ENCODE measurements at places on chromosomes 13 and 19. TPM values are rescaled to one million over a fixed set of nuclear protein-coding genes. Genes with fewer than 3 reads are reported as not detected.

Gene HPN
- 0.31 TPM for total RNA-seq

Gene PROZ
- total RNA-seq: not detected

Gene CNN1
- total RNA-seq: 236 TPM

Gene GZMM
- total RNA-seq: 0.70 TPM

Gene ATXN8OS
- total RNA-seq: not detected

Gene CALR3
- not detected for total RNA-seq

Gene CACNG8
- total RNA-seq: 3.2 TPM

Gene SELENOV
- total RNA-seq: not detected

Gene SIGLEC9
- total RNA-seq: not detected

Gene ZNF329
- 11.1 TPM for total RNA-seq

Gene CGB8
- 15.8 TPM for total RNA-seq

Gene S1PR4
- not detected for total RNA-seq

Gene SMIM24
- total RNA-seq: not detected

Gene ZNF90
- 3.1 TPM for total RNA-seq

Gene CGB7
- total RNA-seq: 8.8 TPM
